ENCODE measurements at places on chromosomes 12 and 14. TPM values are rescaled to one million over a fixed set of nuclear protein-coding genes. Genes with fewer than 3 reads are reported as not detected.

DNA sequence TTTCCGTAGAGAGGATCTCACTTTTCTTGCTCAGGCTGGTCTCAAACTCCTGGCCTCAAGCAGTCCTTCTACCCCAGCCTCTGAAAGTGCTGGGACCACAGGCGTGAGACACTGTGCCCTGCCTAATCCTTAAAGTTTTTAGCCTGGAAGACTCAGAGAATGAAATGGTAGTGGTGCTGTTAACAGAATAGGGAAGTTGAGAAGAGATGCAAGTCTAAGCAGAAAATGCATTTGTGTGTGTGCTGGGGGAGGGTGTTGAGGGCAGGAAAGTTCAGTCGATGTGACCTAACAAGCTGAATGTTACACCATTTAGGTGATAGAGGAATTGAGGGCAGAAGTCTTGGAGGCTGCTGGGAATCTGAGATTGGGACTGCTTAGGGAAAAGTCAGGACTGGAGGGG lies 6.9 kb upstream of the TUBA1A start:
- no peaks in the 10 kb centered on the region for H3K36me3 ChIP-seq
- no peak overlapping the region for H3K27ac ChIP-seq
- no peak overlapping the region for H3K4me3 ChIP-seq
- H3K27me3 ChIP-seq: no peaks in the 10 kb centered on the region
- peaks cover 2% of the 10 kb centered on the region for H3K4me1 ChIP-seq

GRCh38 chr12:14403711-14404196 lies 38.3 kb downstream of the ATF7IP start:
- no peak for DNase-seq
- no peaks in the 10 kb centered on the region for H3K27me3 ChIP-seq
- H3K27ac ChIP-seq: peak overlapping the region; percentile 11
- no peak overlapping the region for H3K4me3 ChIP-seq
- H3K4me1 ChIP-seq: peaks cover 19% of the 10 kb centered on the region
- H3K36me3 ChIP-seq: no peaks in the 10 kb centered on the region

- H3K27ac ChIP-seq: no peak overlapping the region
- H3K4me3 ChIP-seq: no peak overlapping the region
- H3K4me1 ChIP-seq: peaks cover 47% of the 10 kb centered on the region
- H3K36me3 ChIP-seq: no peaks in the 10 kb centered on the region
- no peaks in the 10 kb centered on the region for H3K27me3 ChIP-seq
Measured at GRCh38 chr12:52139579-52140062, 52.2 kb downstream of the KRT80 start.

GRCh38 chr14:98903371-98903770 lies 368.6 kb downstream of the BCL11B start:
- DNase-seq: no peak
- H3K4me3 ChIP-seq: no peak overlapping the region
- H3K4me1 ChIP-seq: peaks cover 44% of the 10 kb centered on the region
- no peak overlapping the region for H3K27ac ChIP-seq
- H3K27me3 ChIP-seq: no peaks in the 10 kb centered on the region
- no peaks in the 10 kb centered on the region for H3K36me3 ChIP-seq

DNA sequence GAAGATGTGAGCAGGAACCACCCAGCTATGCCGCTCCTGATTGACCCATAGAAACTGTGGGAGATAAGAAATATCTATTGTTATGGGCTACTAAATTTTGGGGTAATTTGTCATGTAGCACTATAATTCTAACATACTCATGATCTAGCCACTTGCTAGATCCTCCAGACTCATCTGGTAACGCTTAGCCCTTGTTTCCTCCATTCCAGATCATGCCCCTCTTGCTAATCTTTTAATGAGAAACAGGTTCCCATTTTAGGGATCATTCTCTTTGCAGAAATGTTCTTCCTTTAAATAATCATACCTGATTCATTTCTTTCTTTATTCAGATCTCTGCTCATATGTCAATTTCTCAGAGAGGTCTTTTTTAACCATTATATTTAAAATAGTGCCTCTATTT lies 3.8 kb upstream of the ARHGDIB start:
- H3K27ac ChIP-seq: no peak overlapping the region
- H3K4me3 ChIP-seq: no peak overlapping the region
- H3K27me3 ChIP-seq: no peaks in the 10 kb centered on the region
- peaks cover 21% of the 10 kb centered on the region for H3K4me1 ChIP-seq
- DNase-seq: no peak

DNA sequence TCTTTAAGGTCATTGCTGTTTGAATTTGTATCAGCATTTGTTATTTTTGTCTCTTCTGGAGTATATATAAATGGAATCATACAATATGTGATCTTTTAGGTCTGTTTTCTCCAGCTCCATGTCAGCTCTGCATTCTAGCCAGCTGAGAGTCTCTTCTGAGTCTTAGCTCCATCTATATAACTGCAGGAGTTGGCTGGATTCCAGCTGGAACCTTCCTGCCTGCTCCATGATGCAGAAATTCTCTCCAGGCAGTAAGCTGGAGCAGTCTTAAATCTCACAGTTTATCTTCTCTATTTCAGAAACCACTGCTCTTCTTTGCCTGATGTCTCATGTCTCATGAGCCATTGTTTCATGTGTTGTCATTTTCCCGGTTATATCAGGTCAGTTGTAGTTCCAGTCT lies 827.6 kb downstream of the NRXN3 start:
- no peak for DNase-seq
- no peaks in the 10 kb centered on the region for H3K27me3 ChIP-seq
- no peaks in the 10 kb centered on the region for H3K4me1 ChIP-seq
- H3K36me3 ChIP-seq: no peaks in the 10 kb centered on the region

GRCh38 chr14:35964697-35965286 lies 138.7 kb downstream of the BRMS1L start:
- no peak overlapping the region for H3K27ac ChIP-seq
- no peak for DNase-seq
- H3K4me1 ChIP-seq: no peaks in the 10 kb centered on the region
- H3K27me3 ChIP-seq: no peaks in the 10 kb centered on the region
- H3K4me3 ChIP-seq: no peak overlapping the region

The CDC42BPB gene
- total RNA-seq: 178 TPM

- peaks cover 17% of the 10 kb centered on the region for H3K36me3 ChIP-seq
- H3K4me3 ChIP-seq: no peak overlapping the region
- H3K27me3 ChIP-seq: no peaks in the 10 kb centered on the region
- no peaks in the 10 kb centered on the region for H3K4me1 ChIP-seq
- no peak overlapping the region for H3K27ac ChIP-seq
Measured at GRCh38 chr14:103753774-103754173, 38.2 kb downstream of the ZFYVE21 start.

The KRT85 gene
- 4.2 TPM for total RNA-seq

The LHX5 gene
- total RNA-seq: not detected

The MGP gene
- 66.8 TPM for total RNA-seq

DNA sequence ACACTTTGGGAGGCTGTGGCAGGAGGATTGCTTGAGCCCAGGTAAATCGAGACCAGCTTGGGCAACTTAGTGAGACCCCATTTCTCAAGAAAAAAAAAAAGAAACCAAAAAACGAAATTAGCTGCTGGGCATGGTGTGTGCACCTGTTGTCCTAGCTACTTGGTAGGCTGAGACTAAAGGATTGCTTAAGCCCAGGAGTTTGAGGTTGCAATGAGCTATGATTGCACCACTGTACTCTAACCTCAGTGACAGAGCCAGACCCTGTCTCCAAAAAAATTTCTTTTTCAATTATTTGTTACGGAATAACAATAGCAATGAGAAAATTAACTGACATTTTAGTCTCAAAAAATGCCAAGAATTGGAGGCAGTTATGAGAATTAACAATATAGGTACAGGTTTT lies 128.0 kb downstream of the CCDC91 start:
- H3K4me3 ChIP-seq: no peak overlapping the region
- H3K27ac ChIP-seq: no peak overlapping the region
- DNase-seq: no peak
- H3K36me3 ChIP-seq: peaks cover 16% of the 10 kb centered on the region
- H3K27me3 ChIP-seq: no peaks in the 10 kb centered on the region
- H3K4me1 ChIP-seq: no peaks in the 10 kb centered on the region

The NDUFA9 gene
- total RNA-seq: 34.9 TPM

DNA sequence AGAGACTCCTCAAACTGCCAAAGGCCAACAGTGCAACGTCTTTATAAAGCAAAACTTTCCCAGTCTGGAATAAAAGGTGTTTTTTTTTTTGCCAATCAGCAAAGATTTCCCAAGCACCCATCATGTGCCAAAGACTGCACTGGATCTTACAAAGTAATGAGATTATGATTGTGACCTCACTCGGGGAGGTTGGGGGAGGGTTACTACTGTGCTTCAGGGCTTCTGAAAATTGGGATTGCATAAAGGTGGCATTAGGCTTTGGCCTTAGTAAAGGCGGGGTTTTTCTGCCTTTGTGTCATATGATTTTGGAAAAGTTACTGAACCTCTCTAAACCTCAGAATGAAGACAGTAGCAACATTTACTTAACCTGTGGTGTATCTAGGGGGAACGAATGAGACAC lies 233.8 kb downstream of the DACT1 start:
- H3K27me3 ChIP-seq: no peaks in the 10 kb centered on the region
- H3K36me3 ChIP-seq: no peaks in the 10 kb centered on the region
- no peaks in the 10 kb centered on the region for H3K4me1 ChIP-seq

The OASL gene
- total RNA-seq: 0.64 TPM

- H3K36me3 ChIP-seq: peaks cover 21% of the 10 kb centered on the region
- no peak for DNase-seq
- H3K4me3 ChIP-seq: no peak overlapping the region
- H3K27me3 ChIP-seq: no peaks in the 10 kb centered on the region
- H3K27ac ChIP-seq: no peak overlapping the region
Measured at GRCh38 chr14:74656964-74657363, 44.9 kb upstream of the LTBP2 start.

The DEGS2 gene
- total RNA-seq: 102 TPM

- no peak overlapping the region for H3K27ac ChIP-seq
- H3K27me3 ChIP-seq: no peaks in the 10 kb centered on the region
- no peak for DNase-seq
- no peak overlapping the region for H3K4me3 ChIP-seq
- no peaks in the 10 kb centered on the region for H3K36me3 ChIP-seq
- H3K4me1 ChIP-seq: no peaks in the 10 kb centered on the region
Measured at GRCh38 chr14:72402377-72402772, 470.1 kb downstream of the RGS6 start.

The LPAR5 gene
- total RNA-seq: 15.0 TPM

DNA sequence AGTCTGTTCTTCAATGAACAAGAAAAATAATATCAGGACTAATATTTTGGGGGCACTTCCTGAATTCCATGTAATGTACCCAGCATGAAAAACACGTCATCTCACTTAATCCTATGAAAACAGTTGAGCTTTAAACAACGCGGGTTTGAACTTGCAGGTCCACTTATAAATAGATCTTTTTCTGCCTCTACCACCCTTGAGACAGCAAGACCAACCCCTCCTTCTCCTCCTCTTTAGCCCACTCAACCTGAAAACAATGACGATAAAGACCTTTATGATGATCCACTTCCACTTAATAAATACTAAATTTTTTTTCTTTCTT lies 203.9 kb upstream of the KRR1 start:
- no peak for DNase-seq
- H3K4me1 ChIP-seq: peaks cover 11% of the 10 kb centered on the region
- H3K36me3 ChIP-seq: no peaks in the 10 kb centered on the region
- no peak overlapping the region for H3K27ac ChIP-seq
- no peaks in the 10 kb centered on the region for H3K27me3 ChIP-seq

GRCh38 chr12:3560295-3560620 lies 69.3 kb downstream of the PRMT8 start:
- H3K36me3 ChIP-seq: no peaks in the 10 kb centered on the region
- peaks cover 42% of the 10 kb centered on the region for H3K27me3 ChIP-seq
- no peak overlapping the region for H3K27ac ChIP-seq
- DNase-seq: no peak
- no peaks in the 10 kb centered on the region for H3K4me1 ChIP-seq
- H3K4me3 ChIP-seq: no peak overlapping the region

DNA sequence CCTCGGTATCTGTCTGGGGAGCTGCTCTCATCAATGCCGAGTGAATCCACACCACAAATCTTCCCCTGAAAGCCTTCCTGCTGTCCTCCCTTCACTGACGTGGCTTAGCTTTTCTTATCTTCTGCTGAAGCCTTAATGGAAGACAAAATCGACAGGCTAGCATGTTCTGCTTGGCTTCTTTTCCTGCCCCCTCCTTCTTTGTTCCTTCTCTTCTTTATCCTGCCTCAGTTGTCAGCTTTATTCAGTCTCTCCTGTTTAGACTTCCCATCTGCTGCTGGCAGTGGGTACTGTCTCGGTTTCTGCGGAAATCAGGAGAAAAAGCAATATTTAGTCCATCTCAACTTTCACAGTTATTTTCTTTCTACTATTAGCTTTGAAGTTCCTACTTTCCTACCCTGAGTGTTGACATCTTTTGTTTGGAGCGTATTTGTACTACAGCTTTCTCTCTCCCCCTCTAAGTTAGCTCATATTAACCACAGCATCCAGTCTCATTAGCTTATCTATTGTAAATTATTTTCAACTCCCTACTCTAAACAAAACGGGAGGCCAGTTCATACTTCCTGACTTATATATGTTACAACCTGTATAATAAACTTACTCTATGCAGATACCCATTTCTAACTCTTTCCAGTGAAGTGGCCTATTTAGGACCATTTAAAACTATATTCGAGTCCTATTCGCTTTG lies 226.0 kb downstream of the DACT1 start:
- no peaks in the 10 kb centered on the region for H3K36me3 ChIP-seq
- H3K27ac ChIP-seq: no peak overlapping the region
- no peak overlapping the region for H3K4me3 ChIP-seq
- DNase-seq: no peak

GRCh38 chr12:132320767-132321211 lies 8.6 kb downstream of the GALNT9 start:
- no peaks in the 10 kb centered on the region for H3K36me3 ChIP-seq
- peaks cover 4% of the 10 kb centered on the region for H3K4me1 ChIP-seq
- peaks cover 89% of the 10 kb centered on the region for H3K27me3 ChIP-seq
- H3K27ac ChIP-seq: no peak overlapping the region
- no peak overlapping the region for H3K4me3 ChIP-seq

The UNC79 gene
- not detected for total RNA-seq

The GPR135 gene
- total RNA-seq: 5.9 TPM

The P2RX2 gene
- not detected for total RNA-seq

The CDH24 gene
- total RNA-seq: 3.4 TPM

DNA sequence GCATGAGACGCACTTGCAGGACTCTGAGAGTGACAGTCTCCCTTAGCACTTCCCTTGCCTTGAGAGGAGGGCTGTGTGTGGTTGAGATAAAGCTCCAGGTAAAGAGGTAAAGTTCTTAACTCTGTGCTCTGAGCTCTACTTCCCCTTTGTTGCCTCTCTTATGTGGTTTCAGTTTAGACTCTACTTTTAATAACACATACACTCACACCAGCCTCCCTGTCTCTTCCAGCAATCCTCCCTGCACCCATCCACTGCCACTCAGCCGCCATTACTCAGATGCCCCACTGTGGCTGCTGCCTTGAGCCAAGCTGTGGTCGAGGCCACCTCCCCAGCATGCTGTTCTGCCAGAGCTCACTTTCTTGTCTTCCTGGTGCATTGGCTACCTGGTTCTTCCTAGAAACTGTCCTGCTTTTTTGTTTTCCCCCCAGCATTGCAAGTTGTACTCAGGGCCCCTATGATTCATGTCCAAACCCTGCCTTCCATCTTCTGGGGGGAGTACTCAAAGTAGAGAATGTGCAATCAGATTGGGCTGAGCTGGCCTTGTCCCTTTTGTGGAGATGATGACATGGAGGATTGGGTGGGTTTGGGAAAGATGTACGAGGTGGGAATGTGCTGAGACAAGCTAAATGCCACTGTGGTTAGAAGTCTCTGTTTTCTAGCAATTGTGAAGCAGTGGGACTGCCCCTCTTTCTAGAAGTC lies 115.5 kb upstream of the PARP11 start:
- no peak overlapping the region for H3K27ac ChIP-seq
- H3K4me1 ChIP-seq: no peaks in the 10 kb centered on the region
- peaks cover 34% of the 10 kb centered on the region for H3K27me3 ChIP-seq

Measured in suprapubic skin (tissue), 4 donors.